Panc1 (cell line): ENCODE measurements at places on chromosomes 1 and 21. TPM values are rescaled to one million over a fixed set of nuclear protein-coding genes. Genes with fewer than 3 reads are reported as not detected.

- H3K4me1 ChIP-seq: no peaks in the 10 kb centered on the region
- no peak for DNase-seq
- no peak overlapping the region for H3K4me3 ChIP-seq
- no peaks in the 10 kb centered on the region for H3K36me3 ChIP-seq
These were observed 102.6 kb upstream of the ZNF644 start for GRCh38 chr1:91124290-91124985.

DNA sequence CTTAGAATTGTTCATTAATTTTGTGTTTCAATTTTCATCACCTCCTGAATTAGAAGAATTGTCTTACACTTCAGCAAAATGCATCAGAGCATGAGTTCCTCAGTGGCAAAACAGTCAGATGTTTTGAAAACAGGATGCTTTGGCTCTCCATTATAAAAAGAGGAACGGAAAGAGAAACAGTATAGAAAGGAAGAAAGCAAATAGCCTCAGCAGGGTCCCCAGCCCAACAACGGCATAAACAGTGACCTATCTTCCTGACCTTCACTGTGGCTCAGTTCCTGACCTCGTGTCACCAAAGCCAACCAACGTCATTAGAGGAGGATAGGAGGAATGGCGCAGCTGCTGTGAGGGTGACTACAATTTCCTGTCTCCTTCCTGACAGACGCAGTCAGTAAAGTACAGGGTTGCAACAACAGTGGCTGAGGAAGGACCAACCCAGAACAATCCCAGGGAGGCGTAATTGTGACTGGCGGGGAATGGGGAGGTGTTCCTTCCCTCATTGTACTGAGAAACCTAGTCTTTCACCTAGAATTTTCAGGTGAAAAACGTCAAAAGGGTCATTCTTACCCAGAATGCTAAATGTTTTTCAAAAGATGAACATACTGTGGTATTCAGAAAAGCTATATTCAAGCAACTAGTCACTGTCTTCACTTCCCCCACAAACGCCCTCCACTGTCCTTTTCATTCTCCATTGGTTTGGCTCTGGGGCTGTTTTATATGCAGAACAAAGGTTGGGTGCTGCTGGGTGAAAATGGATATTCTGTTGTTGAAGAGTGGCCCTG, 197.9 kb upstream of the SGIP1 start:
- H3K36me3 ChIP-seq: no peaks in the 10 kb centered on the region; the same call in 1 of the 2 replicates
- DNase-seq: no peak

- no peak overlapping the region for H3K27ac ChIP-seq
- DNase-seq: no peak
- no peaks in the 10 kb centered on the region for H3K4me1 ChIP-seq
These were observed 87.6 kb upstream of the DUSP10 start for GRCh38 chr1:221829327-221830015.

- no peak overlapping the region for H3K27ac ChIP-seq
- H3K4me3 ChIP-seq: no peak overlapping the region
- DNase-seq: no peak
- no peaks in the 10 kb centered on the region for H3K4me1 ChIP-seq
- no peaks in the 10 kb centered on the region for H3K36me3 ChIP-seq
- H3K27me3 ChIP-seq: peaks cover 7% of the 10 kb centered on the region
These were observed 56.2 kb downstream of the STUM start for GRCh38 chr1:226604560-226605317.

DNA sequence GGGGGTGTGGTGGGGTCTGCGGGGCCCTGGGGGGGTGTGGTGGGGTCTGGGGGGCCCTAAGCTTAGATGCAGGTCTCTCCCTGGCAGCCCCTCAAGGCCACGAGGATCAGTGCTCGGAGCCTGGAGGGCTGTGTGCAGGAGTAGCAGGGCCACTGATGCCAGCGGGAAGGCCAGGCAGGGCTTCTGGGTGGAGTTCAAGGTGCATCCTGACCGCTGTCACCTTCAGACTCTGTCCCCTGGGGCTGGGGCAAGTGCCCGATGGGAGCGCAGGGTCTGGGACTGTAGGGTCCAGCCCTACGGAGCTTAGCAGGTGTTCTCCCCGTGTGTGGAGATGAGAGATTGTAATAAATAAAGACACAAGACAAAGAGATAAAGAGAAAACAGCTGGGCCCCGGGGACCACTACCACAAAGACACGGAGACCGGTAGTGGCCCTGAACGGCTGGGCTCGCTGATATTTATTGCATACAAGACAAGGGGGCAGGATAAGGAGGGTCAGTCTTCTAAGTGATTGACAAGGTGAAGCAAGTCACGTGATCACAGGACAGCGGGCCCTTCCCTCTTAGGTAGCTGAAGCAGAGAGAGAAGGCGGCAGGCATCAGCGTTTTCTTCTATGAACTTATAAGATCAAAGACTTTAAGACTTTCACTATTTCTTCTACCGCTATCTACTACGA, 8.7 kb downstream of the RNF223 start:
- no peaks in the 10 kb centered on the region for H3K27me3 ChIP-seq
- H3K27ac ChIP-seq: no peak overlapping the region
- no peak for DNase-seq
- no peaks in the 10 kb centered on the region for H3K36me3 ChIP-seq

DNA sequence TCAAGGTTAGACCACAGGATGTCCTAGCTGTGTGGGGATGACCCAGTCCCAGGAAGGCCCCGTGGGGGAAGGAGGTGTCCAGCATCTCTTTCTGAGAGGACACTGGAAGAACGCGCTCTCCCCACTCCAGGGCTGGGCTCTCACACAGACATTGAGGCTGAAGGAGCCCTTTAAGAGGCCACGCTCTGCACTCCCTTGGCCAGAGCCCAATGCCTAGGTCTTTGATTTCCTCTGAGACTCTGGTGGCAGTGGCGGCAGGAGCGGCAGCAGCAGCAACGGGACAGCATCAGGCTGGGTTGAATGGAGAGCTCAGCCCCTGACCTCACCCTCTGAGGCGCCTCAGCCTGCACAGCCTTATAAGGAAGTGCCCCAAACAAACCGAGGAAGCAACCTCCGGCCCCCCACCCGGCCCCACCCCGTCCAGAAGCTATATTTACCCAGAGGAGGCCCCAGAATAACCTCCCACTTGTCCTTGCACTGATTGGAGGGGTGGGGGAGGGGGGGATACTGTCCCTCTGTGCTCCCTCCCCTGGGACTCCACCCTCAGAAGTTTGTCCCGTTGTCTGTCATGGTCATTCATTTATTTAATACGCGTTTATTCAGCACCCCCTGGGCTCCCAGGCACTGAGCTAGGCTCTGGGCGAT, 12.3 kb downstream of the NES start:
- H3K27me3 ChIP-seq: no peaks in the 10 kb centered on the region
- H3K4me1 ChIP-seq: peaks cover 81% of the 10 kb centered on the region
- H3K36me3 ChIP-seq: no peaks in the 10 kb centered on the region; the same call in 1 of the 2 replicates
- H3K27ac ChIP-seq: peak overlapping the region; percentile 98
- H3K4me3 ChIP-seq: no peak overlapping the region
- no peak for DNase-seq

DNA sequence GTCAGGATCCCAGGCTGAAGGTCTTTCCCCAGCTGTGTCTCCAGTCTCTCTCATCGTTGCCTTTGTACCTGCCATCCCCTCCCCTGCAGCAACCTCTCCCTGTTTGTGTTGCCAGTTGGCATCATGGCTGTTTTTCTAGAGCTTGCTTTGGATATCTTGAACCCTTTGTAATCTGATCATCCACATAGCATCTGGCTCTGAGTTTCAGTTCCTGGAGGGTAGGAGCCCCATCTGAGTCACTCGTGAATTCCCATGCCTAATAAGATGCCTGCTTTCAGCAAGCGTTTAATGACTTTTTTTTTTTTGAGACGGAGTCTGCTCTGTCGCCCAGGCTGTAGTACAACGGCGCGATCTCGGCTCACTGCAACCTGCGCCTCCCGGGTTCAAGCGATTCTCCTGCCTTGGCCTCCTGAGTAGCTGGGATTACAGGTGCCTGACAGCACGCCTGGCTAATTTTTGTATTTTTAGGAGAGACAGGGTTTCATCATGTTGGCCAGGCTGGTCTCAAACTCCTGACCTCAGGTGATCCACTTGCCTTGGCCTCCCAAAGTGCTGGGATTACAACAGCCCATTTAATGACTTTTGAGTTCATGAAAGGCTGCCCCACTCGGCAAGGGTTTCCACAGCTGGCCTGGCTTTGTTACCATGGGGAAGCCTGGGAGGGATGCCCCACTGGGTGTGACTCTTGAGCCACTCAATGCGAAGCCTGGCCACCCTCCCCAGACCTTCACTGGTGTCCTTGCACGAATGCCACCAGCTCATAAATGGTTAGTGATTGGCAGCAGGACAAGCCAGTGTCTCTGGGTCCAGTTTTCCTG, 11.9 kb downstream of the ALPL start:
- H3K36me3 ChIP-seq: no peaks in the 10 kb centered on the region
- DNase-seq: no peak
- no peak overlapping the region for H3K27ac ChIP-seq

- DNase-seq: no peak
- H3K27me3 ChIP-seq: no peaks in the 10 kb centered on the region
- no peak overlapping the region for H3K4me3 ChIP-seq
- H3K27ac ChIP-seq: no peak overlapping the region
- no peaks in the 10 kb centered on the region for H3K36me3 ChIP-seq
These were observed 53.2 kb downstream of the PTPRU start for GRCh38 chr1:29289493-29289892.

- H3K4me3 ChIP-seq: no peak overlapping the region
- no peaks in the 10 kb centered on the region for H3K4me1 ChIP-seq
- no peak for DNase-seq
- no peak overlapping the region for H3K27ac ChIP-seq
- H3K36me3 ChIP-seq: no peaks in the 10 kb centered on the region; the same call in 1 of the 2 replicates
These were observed 152.4 kb downstream of the GALNT2 start for GRCh38 chr1:230219174-230220067.

GRCh38 chr1:182217071-182217470, 155.6 kb upstream of the ZNF648 start:
- H3K27me3 ChIP-seq: no peaks in the 10 kb centered on the region

GRCh38 chr1:206816390-206817287, 44.3 kb upstream of the IL10 start:
- H3K4me3 ChIP-seq: no peak overlapping the region
- no peak overlapping the region for H3K27ac ChIP-seq
- no peaks in the 10 kb centered on the region for H3K36me3 ChIP-seq
- H3K27me3 ChIP-seq: peaks cover 5% of the 10 kb centered on the region; the same call in 1 of the 2 replicates

- no peak overlapping the region for H3K4me3 ChIP-seq
- no peaks in the 10 kb centered on the region for H3K4me1 ChIP-seq
- no peaks in the 10 kb centered on the region for H3K36me3 ChIP-seq
- no peak overlapping the region for H3K27ac ChIP-seq
These were observed 6.1 kb downstream of the NPL start for GRCh38 chr1:182795563-182796228.

- H3K4me3 ChIP-seq: no peak overlapping the region
- H3K4me1 ChIP-seq: peaks cover 46% of the 10 kb centered on the region
- no peak for DNase-seq
- H3K27me3 ChIP-seq: no peaks in the 10 kb centered on the region
These were observed 86.5 kb upstream of the MACF1 start for GRCh38 chr1:39117899-39118450.

- peak overlapping the region; percentile 99 for H3K27ac ChIP-seq
- no peaks in the 10 kb centered on the region for H3K27me3 ChIP-seq
- no peak for DNase-seq
- H3K36me3 ChIP-seq: peaks cover 21% of the 10 kb centered on the region
- H3K4me3 ChIP-seq: peak overlapping the region; percentile 94
- peaks cover 20% of the 10 kb centered on the region; the same call in 1 of the 2 replicates for H3K4me1 ChIP-seq
These were observed 26.7 kb downstream of the MIA3 start for GRCh38 chr1:222644636-222644980.

DNA sequence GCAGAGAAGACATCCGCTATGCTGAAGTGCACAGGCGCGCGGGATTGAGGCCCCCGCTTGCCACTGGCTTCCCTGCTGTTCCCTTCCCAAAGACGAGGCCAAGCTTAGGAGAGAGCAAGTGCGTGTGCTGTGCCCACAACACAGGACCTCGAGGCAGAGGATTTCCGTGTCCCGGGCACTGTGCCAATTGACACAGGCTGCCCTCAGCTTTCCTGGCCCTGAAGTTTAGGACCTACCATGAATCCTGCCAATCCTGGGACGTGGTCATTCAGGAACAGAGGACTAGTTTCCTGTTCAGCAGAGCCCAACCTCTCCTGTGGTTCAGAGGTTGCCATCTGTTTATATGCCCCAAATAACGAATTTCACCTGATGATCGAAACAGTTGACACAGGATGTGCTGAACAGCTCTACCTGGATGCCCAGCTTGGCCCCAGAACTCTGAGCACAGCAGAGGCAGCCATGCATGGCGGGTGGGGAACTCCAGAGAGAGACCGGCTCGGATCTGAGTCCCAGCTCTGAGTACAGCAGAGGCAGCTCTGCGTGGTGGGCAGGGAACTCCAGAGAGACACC, 22.0 kb downstream of the SLC37A1 start:
- H3K27ac ChIP-seq: no peak overlapping the region
- H3K36me3 ChIP-seq: no peaks in the 10 kb centered on the region
- no peak for DNase-seq
- H3K27me3 ChIP-seq: no peaks in the 10 kb centered on the region
- no peaks in the 10 kb centered on the region for H3K4me1 ChIP-seq
- no peak overlapping the region for H3K4me3 ChIP-seq

DNA sequence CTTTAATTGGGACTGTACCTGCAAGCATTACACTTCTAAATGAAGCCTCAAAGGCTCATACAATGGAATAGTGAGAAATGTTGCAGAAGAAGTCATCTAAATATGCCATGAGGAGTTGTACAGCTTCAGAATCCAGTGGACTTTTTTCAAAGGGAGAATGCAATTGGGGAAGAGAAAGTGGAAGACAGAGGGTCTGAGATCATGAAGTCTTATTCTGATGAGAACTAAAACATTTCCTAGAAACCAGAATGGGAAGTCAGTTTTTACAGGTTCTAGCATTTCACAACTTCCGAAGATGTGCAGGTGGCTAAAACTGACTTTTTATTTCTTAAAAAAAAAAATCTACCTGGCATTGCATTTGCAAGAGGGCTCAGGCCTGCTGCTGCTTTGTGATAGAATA, 424.4 kb upstream of the RUNX1 start:
- no peaks in the 10 kb centered on the region for H3K36me3 ChIP-seq
- H3K4me1 ChIP-seq: no peaks in the 10 kb centered on the region
- no peak overlapping the region for H3K4me3 ChIP-seq
- no peaks in the 10 kb centered on the region for H3K27me3 ChIP-seq
- no peak overlapping the region for H3K27ac ChIP-seq
- DNase-seq: no peak

- H3K27ac ChIP-seq: no peak overlapping the region
- no peaks in the 10 kb centered on the region for H3K36me3 ChIP-seq
- no peak overlapping the region for H3K4me3 ChIP-seq
- no peaks in the 10 kb centered on the region; the same call in 1 of the 2 replicates for H3K4me1 ChIP-seq
These were observed 11.4 kb downstream of the UBASH3A start for GRCh38 chr21:42414928-42415769.

GRCh38 chr21:35637431-35637830, 422.9 kb downstream of the SETD4 start:
- DNase-seq: no peak
- H3K27me3 ChIP-seq: no peaks in the 10 kb centered on the region; the same call in 1 of the 2 replicates
- H3K27ac ChIP-seq: no peak overlapping the region

- 0 out of 2 replicates have a peak, but pooled peaks cover 2% of the 10 kb centered on the region for H3K27me3 ChIP-seq
- no peak overlapping the region for H3K27ac ChIP-seq
- no peaks in the 10 kb centered on the region for H3K36me3 ChIP-seq
- no peaks in the 10 kb centered on the region for H3K4me1 ChIP-seq
These were observed 57.1 kb upstream of the C1orf87 start for GRCh38 chr1:60130703-60131102.

Gene TAS1R1
- total RNA-seq: not detected

Gene BCL10
- total RNA-seq: 69.9 TPM

Gene TRIM45
- total RNA-seq: 4.7 TPM

Gene GOLT1A
- total RNA-seq: 0.49 TPM

Gene EDARADD
- 35.4 TPM for total RNA-seq

Gene RNU1-2
- 1,290 TPM for total RNA-seq

Gene HPCAL4
- total RNA-seq: 0.21 TPM

Gene CASZ1
- total RNA-seq: 27.8 TPM

Gene C1orf115
- total RNA-seq: 3.9 TPM

Gene INSRR
- total RNA-seq: not detected
